Stimulated activated CD8-positive, alpha-beta memory T cell treated with anti-CD3 and anti-CD28 coated beads, Interleukin-7, amount 100 ng/mL, for 1 hour (primary cell): ENCODE measurements at places on chromosomes 1 and 21.

- no peak for DNase-seq
Measured at GRCh38 chr1:245363461-245364200, 208.8 kb downstream of the KIF26B start.

GRCh38 chr1:11784993-11785769, 20.6 kb downstream of the MTHFR start:
- DNase-seq: no peak

DNA sequence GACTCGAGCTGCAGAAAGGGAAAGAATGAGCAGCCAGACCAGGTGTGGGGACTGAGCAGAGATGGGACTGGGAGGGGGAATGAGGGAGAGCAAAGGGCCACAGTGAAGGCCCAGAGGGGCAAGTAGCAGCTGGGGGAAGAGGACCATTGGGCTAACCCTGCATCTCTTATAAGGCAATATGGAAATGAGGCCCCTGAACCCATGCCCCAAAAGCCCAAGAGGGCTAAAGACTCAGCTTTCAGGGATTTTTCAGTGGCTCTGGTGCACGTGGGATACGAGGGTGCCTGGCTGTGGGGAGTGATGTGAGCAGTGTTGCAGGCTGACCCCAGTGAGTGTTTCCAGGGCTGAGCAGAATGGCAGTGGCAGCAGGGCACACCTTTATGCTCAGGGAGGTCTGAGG, 496 bp upstream of the TNNI1 start:
- no peak for DNase-seq

- no peak for DNase-seq
Measured at GRCh38 chr21:25297117-25297516, 310.2 kb downstream of the MRPL39 start.

DNA sequence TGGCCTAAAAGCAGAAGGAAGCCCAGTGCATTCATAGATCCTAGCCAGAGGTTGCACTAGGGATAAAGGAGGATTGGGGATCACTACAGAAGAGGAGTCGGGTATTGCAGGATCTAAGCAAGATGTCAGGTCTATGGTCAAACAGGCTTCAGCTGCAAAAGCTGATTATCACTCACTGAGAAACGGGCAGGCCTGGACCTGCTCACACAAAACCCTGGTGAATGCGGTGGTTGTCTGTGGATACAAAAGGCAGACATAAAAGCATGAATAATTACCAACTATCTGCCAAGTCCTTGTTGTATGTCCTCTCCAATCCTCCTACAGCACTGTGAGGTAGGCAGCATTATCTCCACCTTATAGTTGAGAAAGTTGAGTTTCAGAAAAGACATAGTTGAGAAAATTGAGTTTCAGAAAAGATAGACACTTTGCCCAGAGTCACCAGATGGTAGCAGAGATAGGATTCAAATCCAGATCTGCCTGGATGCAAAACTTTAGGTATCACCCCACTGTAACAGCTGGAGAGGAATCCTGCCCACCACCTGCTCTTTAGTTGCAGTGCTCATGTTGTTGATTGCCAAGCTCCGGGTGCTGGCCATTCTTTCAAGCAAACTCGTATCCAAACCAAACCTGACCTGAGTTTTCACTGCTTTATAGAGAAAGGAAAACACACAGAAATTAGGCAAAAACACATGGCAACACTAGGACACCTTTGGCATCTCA, 49.6 kb upstream of the HOOK1 start:
- DNase-seq: no peak

DNA sequence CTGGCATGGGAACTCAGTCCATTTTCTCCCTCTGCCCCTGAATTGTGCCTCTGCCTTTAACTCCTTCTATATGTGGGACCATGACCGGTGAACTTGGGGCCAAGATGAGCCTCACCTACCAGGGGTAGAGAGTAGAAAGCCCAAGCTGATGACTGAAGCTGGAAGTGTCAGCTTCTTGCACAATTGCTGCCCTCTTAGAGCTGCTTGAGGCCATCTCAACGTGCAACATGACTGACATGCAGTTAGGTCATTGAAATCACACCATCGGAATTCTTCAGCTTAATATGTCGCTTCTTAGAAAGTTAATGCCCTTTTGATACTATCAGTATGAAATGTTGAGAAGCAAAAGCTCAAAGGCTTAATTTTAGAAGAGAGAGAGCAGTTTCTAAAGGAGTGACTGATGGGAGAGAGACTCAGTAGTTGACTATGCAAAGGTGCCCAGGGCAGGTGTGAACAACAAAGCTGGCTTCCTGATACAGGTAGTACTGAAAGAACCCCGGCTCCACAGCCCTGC, 89.4 kb upstream of the UBE2U start:
- no peak for DNase-seq

DNA sequence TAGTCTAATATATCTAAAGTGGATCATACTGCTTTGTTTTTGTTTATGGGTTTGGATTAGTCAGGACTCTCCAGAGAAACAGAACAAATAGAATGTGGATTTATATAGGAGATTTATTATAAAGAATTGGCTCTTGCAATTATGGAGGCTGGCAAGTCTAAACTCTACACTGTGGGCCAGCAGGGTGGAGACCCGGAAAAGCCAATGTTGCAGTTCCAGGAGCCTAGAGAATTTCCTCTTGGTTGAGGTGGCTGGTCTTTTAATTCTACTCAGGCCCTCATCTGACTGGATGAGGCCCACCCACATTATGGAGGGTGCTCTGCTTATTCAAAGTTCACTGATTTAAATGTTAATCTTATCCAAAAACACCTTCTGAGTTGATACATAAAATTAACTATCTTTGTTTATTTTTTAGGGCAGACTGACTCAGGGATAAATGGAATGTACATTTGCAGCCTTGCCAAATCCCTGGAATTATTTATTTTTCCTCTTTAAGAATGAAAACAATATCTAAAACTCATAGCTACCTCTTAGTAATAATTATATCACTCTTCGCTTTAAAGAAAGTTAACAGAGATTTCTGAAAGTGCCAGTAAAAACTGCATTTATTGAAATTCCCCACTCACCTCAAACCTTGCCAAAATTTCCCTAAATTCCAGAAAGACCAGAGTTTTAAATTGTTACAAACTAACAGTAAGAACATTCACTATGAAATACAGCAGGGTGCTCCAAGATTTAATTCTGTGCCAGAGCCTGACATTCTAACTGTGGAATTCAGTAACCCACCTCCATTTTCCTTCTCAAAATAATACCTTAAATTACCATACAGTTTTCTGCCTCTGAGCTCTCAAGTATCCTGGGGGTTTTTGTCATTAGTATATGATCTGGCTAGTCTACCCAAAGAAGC, 36.6 kb upstream of the SSX2IP start:
- DNase-seq: no peak

- DNase-seq: no peak
Measured at GRCh38 chr1:119636491-119637089, 11.5 kb downstream of the ZNF697 start.

GRCh38 chr1:23814016-23814415, 11.2 kb downstream of the HMGCL start:
- no peak for DNase-seq

GRCh38 chr1:19205403-19205802, 4.7 kb downstream of the UBR4 start:
- no peak for DNase-seq

DNA sequence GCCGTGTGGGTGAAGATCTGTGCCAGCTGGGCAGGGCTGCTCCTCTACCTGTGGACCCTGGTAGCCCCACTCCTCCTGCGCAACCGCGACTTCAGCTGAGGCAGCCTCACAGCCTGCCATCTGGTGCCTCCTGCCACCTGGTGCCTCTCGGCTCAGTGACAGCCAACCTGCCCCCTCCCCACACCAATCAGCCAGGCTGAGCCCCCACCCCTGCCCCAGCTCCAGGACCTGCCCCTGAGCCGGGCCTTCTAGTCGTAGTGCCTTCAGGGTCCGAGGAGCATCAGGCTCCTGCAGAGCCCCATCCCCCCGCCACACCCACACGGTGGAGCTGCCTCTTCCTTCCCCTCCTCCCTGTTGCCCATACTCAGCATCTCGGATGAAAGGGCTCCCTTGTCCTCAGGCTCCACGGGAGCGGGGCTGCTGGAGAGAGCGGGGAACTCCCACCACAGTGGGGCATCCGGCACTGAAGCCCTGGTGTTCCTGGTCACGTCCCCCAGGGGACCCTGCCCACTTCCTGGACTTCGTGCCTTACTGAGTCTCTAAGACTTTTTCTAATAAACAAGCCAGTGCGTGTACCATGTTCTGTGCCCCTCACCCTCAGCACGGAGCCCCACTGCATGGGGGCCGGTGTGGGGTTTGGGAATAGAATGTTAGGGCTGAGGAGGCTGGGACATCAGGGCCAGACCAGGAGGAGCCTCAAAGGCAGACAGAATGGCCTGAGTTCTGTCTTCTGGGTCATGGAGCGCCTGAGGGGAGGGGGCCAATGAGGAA, 21.3 kb downstream of the SERINC2 start:
- no peak for DNase-seq

DNA sequence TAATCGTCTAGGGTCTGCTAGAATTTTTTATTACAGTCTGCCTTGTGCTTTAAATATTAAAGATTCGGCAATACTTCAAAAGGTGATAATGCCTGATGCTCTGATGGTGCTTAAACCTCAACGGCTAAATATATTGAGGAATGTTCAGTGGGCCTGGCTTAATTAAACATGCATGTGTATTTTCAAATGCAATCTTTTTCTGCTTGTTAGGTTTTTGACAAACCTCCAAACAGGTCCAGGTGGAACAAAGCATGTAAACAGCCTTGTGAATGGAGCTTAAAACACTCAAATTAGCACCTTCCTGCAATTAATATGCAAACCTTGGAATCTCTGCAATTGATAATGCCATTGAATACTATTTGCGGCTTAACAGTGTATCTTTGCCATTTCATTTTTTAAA, 334.9 kb downstream of the BARHL2 start:
- no peak for DNase-seq

GRCh38 chr1:220592714-220593113, 64.8 kb downstream of the MARK1 start:
- DNase-seq: no peak

DNA sequence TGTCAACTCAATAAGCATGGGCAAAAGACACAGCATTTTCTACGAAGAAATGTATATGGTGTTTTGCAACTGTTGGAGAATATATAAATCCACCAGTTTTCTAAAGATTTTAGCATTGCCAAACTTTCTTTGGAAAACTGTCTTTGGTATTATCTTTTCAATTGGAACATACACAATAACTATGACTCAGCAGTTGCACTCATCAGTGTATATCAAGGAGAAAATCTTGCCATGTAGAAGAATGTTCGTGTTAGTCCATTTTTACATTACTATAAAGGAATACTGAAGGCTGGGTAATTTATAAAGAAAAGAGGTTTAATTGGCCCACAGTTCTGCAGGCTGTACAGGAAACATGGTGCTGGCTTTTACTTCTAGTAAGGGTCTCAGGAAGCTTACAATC, 41.1 kb downstream of the PRKAA2 start:
- no peak for DNase-seq

DNA sequence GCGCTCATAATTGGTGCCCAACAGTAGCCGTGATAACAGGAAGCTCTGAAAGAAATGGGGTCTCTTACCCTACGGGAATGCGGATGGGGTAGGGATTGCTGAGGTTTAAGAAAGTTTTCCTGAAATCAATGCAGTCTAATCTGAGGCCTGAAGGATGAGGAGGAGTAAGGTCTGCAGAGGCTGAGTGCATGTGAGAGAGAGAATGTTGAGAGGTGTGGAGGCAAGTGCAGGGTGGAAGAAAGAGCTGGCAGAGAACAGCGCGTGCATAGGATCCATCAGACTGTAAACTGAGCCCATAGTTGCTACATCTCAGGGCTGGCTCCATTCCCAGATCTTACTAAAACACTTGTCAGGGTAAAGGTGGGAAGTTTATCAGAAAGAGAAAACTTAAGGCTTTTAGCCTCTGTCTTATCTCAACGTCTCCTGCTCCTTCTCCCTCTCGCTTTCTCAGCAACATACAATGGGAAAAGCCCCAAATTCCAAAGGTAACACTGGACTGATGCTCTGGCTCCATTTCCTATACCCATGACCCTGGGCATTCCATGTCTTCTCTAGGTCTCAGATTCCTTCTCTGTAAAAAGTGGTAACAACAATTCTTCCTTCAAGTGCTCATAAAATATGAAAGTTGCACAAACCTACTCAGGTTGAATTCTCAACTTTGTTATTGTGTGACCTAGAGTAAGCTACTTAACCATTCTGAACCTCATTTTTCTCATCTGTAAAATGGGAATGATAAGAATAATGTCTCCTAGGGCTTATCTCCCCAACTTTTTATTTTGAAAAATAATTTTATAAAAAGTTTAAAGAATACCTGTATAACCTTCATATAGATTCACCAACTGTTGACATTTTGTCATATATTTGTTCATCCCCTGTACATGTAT, 75.2 kb downstream of the SH3GLB1 start:
- DNase-seq: no peak

- DNase-seq: no peak
Measured at GRCh38 chr1:89378001-89378400, 14.1 kb downstream of the GBP6 start.

- DNase-seq: no peak
Measured at GRCh38 chr1:201750934-201751333, 78.0 kb upstream of the IPO9 start.

DNA sequence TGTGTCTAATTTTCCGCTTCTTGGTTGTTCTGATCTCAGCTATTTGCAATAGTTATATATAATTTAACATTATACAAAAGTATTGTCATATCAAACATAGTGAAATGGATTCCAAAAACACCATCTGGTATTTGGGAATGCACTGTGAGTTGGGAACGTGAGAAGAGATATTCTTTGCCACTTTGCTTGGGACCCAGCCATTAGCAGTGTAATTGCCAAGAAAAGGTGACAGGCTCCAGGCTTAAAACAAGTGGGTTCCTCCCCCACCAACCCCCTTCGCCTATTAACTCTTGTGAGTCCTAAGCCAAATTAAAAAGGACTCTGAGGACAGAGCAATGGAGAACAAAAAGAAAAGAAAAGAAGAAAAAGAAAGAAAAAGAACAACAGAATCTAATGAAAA, 186.7 kb upstream of the NFIA start:
- DNase-seq: no peak

GRCh38 chr1:9128166-9128519, 759 bp downstream of the GPR157 start:
- DNase-seq: no peak

GRCh38 chr21:31173881-31174555, 135.7 kb upstream of the KRTAP19-8 start:
- DNase-seq: no peak
